ENCODE measurements at places on chromosomes 3 and 15.

GRCh38 chr3:105598042-105598796 lies 231.5 kb downstream of the ALCAM start:
- peak; percentile 97 for DNase-seq

GRCh38 chr15:93759629-93760028 lies 471.7 kb upstream of the MCTP2 start:
- peak; percentile 13 for DNase-seq

- no peak for DNase-seq
Measured at GRCh38 chr3:95399585-95399984, 1336.7 kb downstream of the NSUN3 start.

GRCh38 chr3:30894521-30895251 lies at the start of gene GADL1:
Gene GADL1 (minus strand): TSS chr3:30894661. CDS start chr3:30894614, 47 bp downstream.
- DNase-seq = peak; percentile 21

DNA sequence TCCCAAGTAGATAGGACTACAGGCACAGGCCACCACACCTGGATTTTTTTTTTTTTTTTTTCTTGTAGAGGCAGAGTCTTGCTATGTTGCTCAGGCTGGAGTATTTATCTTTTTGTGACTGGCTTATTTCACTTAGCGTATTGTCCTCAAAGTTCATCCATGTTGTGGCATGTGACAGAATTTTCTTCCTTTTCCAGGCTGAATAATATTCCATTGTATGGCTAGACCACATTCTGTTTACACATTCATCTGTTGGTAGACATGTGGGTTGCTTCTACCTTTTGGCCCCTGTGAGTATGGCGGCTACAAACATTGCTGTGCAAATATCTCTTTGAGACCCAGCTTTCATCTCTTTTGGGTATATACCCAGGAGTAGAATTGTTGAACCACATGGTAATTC lies 160.2 kb upstream of the SMAD3 start:
- no peak for DNase-seq

DNA sequence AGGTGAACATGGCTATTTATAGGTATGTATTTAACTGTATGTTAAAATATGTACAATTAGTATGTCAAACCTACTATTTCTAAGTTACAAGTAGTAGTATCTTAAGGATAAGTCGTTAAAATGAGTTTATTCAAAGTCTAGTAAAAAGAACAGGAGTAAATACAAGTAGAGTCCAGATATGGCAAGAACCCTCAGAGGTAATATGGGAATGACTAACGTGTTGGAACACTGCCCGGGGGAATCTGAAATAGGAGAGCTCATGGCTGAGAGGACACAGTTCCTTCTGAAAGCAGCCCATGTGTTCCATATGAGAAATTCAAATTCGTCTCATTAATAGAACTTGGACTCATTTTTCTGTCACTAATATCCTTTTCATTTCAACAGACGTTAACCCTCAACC lies 158.8 kb downstream of the CLSTN2 start:
- peak; percentile 68 for DNase-seq

DNA sequence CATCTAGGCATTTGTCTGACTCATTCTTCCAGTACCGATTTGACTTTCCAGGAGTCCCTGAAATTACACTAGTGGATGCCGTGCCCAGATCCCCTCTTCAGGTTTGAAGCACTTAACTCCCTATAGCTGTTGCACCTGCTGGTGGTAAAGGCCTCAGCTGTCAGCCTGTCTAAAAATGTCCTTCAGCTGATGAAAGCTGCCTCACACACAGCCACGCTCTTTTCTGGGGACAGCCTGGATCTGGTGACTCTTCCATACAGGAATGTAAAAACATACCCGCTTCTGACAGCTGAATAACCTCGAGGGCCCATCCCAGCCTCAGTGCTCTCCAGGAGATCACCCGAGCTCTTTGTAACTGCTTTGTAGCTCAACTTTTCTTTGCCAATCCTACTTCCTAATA lies 534.1 kb upstream of the GRM7 start:
- no peak for DNase-seq
